ENCODE measurements at places on chromosomes 12 and 14.

- peak; percentile 21 for DNase-seq
These were observed 15.3 kb upstream of the BDKRB2 start for GRCh38 chr14:96189281-96189711.

DNA sequence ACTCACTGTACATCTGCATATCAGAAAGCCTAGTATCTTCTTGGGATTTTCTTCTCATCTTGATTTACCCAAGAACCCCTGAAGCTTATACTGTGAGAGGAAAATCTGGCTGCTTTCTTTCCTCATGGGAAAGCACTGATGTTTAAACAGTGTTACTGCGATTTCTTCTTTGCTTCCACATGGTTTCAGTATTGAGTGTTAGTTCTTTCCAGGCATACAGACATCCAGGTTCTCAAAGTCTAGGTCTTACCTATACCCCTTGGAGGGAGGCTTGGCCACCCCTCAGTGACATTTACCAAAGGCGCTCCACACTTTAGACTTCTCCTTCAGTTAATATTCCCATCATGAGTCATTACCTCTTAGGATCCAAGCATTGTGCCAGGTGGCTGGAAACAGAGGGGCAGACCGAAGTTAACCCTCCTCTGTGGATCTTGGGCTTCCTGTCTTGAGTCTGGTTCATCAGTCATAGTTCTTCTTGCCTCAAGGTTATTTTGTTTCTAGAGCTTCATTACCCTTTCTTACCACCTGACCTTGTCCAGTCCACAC, 79.1 kb downstream of the TMEM117 start:
- peak; percentile 18 for DNase-seq

DNA sequence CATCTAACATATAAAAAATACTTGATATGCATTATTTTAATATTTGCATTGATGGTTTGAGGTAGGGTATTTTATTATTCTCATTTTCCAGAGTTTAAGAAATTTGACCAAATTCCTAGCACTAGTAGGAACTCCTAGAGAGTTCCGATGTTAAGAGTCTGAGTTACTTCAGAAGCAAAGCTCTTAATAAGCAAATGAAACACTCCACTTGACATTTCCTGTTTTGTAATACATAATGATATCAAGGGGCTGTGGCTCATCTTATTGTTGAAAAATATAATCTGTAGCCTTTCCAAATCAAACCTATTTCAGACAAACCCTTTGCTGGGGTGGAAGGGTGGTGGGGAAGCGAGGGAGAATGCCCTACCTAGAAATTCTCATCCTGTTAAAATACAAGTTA, 355.5 kb downstream of the DIO2 start:
- no peak for DNase-seq

GRCh38 chr12:130110914-130111313, 51.4 kb upstream of the FZD10 start:
- DNase-seq: no peak

DNA sequence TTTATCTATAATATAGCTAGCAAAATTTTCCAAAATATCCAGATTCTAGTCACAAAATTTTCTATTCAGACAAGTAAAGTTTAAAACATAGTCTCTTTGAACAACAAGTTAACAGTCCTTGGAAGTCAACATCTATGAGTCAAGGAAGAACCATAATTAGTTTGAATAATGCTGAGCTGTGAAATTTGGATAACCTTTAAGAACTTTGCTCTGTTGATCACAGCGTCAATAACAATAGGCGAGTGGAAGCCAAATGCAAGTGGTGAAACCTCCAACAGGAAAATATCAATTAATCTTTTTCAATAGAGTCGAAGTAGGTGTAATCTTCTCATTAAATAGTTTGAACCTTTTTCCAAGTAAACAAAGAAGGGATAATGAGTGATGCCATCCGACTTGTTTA, 466.6 kb downstream of the FOXG1 start:
- DNase-seq: no peak

GRCh38 chr14:96363751-96364336, 518 bp downstream of the GSKIP start:
- DNase-seq: peak; percentile 61

DNA sequence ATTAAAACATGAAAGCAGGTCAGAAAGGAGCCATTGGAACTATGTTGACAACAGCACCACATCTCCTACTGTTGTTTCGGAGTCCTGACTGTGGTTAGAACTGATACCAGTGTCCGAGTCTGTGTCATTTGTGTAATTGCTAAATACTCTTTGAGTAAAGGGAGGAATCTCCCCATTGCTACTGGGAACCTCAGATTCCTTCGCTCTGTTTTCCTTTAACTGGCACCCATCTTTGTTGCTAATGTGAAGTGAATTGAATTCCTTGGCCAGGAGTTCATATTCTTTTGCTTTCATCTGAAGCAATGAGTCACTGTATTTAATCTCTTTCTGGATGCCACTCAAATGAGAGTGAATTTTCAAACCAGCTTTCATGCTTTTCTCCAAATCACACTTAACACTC, 31.5 kb downstream of the RASSF9 start:
- no peak for DNase-seq

DNA sequence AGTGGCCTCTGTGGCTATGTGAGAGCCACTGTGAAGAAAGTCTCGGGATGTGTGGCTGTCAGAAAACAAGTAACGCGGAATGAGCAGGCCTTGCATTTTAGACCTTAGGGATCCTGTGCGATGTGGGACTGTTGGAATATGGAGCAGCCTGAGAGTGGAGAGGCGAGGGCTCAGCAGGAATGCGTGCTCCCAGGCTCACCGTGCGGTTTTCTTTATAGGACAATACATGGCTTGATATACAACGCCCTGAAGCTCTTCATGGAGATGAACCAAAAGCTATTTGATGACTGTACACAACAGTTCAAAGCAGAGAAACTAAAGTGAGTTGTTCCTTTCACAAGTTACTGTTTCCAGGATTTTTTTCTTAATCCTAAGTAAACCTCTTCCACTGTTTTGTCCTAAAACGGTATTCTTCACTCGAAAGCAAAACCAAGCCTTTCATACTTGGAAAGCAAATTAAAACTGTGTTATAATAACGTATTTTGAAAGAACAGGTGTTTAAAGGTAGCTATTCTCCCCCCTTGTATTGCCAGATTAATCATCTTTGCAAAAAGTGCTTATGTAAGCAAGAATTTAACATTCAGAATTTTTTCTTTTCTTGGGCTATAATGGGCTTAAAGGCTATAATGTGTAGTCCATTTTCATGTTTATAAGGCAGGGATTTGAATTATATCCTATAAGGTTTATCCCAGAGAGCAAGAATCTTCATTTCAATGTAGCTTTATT, 54.8 kb upstream of the DYNC1H1 start:
- no peak for DNase-seq

- DNase-seq: no peak
These were observed 4.3 kb downstream of the TRPV4 start for GRCh38 chr12:109828754-109829511.

- DNase-seq: no peak
These were observed 245.4 kb downstream of the IPO8 start for GRCh38 chr12:30450226-30450625.

DNA sequence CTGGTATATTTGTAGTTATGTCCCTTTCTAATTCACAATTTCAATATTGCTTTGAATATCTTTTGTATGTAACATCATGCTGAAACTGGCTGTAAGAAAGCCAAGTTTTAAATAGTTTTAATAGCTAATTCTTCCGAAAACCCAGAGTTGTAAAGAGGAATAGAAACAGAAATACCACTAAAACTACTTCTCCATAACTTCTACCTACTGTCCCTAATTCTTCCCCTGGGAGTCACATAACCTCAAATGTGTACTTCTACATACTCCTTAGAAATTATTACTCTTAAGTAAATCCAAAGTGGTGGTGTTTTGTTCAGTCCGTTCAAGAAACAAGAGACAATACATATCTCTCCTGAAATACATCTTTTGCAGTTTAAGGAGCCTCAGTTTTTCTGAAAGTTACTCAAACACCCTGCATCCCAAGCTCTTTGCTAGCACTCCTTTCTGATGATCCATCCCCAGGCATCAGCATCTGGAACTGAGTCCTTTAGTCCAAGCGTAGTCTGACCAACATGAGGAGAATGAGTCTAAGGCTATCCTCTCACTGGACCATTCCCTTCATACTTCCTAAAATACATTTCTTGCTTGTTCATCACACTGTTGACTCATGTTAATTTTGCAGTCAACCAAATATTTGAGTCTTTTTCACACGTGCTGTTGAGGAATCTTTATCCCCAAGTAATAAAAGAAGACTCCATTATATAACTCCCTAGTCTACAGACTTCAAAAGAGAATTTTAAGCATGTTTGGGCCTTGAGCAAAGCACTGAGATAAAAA, 214.3 kb upstream of the NUDT4 start:
- peak; percentile 29 for DNase-seq
